ENCODE measurements at places on chromosomes 5 and 9.

DNA sequence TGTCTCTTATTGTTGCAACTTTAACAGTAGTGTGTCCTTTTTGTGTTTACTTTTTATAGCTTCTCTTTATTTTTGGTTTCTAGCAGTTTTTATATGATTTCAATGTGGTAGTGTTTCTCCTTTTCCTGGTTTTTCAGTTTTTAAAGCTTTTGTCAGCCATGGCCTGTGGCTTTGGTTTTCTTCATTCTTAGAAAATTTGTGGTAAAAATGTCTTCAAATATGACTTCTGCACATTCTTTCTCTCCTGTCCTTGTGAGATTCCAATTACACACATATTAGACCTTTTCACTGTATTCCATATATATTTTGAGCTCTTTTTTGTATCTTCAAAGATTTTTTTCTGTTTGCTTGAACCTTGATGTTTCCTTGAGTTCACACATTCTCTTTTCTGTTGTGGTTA, 180.5 kb downstream of the CNTLN start:
- DNase-seq, result no peak

DNA sequence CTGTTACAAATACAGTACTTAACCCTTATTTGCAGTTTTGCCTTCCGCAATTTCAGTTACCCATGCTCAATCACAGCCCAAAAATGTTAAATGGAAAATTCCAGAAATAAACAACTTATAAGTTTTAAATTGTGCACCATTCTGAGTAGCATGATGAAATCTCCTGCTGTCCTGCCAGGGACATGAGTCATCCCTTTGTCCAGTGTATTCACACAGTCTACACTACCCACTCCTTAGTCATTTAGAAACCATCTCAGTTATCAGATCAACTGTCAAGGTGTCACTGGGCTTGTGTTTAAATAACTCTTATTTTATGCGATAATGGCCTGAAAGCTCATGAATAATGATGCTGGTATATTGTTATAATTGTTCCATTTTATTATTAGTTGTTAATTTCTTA, 95.8 kb downstream of the PLCXD3 start:
- no peak for DNase-seq

DNA sequence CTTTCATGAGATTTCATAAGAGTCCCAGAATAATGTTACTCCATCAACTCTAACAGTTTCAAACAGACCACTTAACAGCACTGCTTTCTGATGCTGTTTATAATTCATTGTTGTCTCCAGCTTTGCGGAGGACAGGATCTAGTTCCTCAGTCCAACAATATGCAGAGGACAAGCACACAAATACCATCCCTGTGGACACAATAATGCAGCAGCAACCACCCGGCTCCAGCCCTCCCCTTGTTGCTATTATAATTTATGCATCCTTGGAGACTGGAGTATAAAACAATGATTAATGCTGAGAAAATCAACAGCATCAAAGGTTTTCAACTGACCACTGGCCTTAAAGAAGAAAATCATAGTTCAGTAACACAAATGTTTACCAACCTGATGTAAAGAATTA, 108.3 kb downstream of the DENND1A start:
- DNase-seq, result no peak

GRCh38 chr9:96186591-96187011, 115.4 kb downstream of the HSD17B3 start:
- no peak for DNase-seq

DNA sequence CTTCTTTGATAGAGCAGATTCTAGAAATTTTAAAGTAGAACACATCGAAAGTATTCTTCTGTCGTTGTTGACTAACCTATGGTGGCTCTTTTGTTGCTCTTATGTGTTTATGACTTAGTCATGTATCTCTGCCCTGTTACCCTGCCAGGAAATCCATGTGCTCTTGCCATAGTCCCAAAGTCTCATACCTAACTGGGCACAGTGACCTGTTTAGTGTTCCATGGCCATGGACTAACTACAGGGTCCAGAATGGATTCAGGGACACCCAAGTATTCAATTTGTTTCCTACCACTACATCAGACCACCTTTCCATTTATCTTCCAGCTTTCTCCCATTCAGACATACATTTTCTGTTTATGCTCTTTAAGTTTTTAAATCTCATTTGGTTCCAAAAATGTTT, 18.0 kb downstream of the SLC44A1 start:
- no peak for DNase-seq

- DNase-seq, result no peak
Observed at GRCh38 chr9:8020186-8020585, 220.6 kb upstream of the DMAC1 start.

DNA sequence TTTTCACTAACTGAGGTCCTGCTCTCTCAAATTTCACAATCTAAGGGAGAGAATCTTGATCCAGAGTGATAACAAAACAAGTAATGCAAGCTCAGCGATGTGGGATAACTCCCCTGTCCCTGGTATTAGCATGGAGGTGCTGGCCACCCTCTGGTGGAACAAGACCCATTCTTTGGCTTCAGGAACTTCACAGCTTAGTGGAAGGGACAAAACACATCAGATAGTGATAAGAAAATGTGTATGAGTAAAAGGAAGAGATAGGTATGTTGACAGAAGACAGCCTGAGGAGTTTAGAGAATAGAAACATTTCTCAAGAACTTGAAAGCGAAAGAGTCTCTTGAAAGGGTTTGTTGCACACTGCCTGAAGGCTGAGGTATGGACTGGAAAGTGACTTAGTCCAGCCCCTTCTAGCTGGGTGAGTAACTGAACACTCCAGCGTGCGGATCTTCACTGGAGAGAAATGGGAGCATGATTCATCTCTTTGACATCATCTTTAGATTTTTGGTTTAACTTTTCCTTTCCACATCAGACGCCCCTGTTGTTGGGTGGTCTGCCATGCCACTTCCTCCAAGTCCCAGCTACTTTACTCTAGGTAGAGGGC, 25.4 kb upstream of the ZSWIM6 start:
- no peak for DNase-seq
